MG63 (cell line): ENCODE measurements at places on chromosomes 7 and 10. TPM values are rescaled to one million over a fixed set of nuclear protein-coding genes. Genes with fewer than 3 reads are reported as not detected.

The TMEM229A gene
- total RNA-seq = not detected in 2 replicates

The ECHDC3 gene
- 45.2 and 63.9 TPM in 2 replicates for total RNA-seq

- no peak for DNase-seq
These were observed 316.9 kb upstream of the PLXDC2 start for GRCh38 chr10:19499291-19499770.

GRCh38 chr7:20441991-20442441, 111.3 kb downstream of the ITGB8 start:
- peak; percentile 42 for DNase-seq
